CD8-positive, alpha-beta memory T cell (primary cell): ENCODE measurements at places on chromosomes 4 and X. TPM values are rescaled to one million over a fixed set of nuclear protein-coding genes. Genes with fewer than 3 reads are reported as not detected.

Gene MAOB
- not detected for total RNA-seq

DNA sequence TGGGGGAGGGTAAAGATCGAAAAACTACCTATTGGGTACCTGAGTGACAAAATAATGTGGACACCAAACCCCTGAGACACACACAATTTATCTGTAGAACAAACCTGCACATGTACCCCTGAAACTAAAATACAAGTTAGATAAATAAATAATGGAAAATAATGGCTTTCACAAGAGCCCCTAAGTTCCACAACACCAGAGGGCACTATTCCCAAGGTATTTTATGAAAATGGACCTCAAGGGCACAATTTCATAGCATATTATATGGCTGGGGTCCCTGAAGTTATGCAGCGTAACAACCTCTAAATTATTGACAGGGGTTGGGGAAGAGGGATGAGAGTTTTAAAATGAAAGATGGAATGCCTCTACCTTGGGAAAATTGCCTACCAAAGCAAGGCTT, 81.3 kb upstream of the TMEM33 start:
- no peak for DNase-seq

- DNase-seq = no peak
Observed at GRCh38 chr4:102405821-102406401, 60.6 kb upstream of the SLC39A8 start.

GRCh38 chr4:142112451-142112850, 476.1 kb downstream of the IL15 start:
- DNase-seq = no peak

Gene KLHL13
- total RNA-seq = 0.20 TPM

- DNase-seq = no peak
Observed at GRCh38 chr4:107888237-107888636, 43.1 kb upstream of the CYP2U1 start.
